Natural killer cell treated with Interleukin-12 subunit alpha and Interleukin-12 subunit beta and Interleukin-15 and Interleukin-18, amount 100 ng/mL, for 72 hours (primary cell): ENCODE measurements at places on chromosomes 4 and X.

- DNase-seq = peak; percentile 83
These were observed 31.6 kb upstream of the MRFAP1 start for GRCh38 chr4:6608758-6609414.

DNA sequence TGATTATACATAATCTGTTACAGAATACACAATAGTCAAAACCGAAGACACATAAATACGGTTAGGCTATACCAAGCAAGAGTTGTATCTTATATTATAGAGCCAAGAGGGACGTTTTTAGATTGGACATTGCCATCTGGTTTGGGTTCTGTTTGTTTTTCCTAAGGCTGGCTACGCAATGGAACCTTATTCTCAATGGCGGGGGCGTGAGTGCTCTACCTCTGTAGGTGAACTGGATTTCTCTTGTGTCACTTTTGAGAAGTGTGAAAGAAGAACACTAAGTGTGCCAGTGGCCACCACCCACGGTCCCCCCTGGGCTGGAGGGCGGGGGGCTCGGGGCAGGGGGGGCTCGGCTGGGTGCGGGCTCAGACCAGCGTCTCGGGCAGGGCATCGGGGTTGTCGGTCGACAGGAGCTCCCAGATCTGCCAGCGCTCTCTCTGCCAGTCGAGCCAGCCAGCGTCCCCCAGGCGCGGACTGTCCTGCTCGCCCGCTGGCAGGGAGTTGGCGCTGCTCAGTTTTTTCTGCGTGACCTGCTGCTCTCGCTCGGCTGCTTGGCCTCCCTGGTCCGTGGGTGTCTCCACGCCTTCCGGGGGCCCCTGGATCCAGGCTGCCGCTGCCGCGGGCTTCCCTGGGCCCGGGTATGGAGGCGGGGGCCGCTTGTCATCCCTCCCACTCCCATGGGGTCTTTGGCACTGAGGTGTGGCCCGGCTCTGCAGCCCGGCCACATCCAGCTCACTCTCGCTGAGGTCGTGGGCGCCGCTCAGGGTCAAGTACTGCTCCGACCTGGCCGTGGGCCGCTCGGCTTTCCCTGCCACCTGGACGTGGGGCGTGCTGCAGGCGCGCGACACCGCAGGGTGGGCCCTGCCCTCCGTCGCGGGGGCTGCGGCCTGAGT lies 27.6 kb downstream of the HCCS start:
- no peak for DNase-seq

- DNase-seq = no peak
These were observed 557 bp upstream of the ARHGEF6 start for GRCh38 chrX:136781180-136781797.

- DNase-seq = no peak
These were observed 71.9 kb upstream of the PRSS48 start for GRCh38 chr4:151204925-151205524.

DNA sequence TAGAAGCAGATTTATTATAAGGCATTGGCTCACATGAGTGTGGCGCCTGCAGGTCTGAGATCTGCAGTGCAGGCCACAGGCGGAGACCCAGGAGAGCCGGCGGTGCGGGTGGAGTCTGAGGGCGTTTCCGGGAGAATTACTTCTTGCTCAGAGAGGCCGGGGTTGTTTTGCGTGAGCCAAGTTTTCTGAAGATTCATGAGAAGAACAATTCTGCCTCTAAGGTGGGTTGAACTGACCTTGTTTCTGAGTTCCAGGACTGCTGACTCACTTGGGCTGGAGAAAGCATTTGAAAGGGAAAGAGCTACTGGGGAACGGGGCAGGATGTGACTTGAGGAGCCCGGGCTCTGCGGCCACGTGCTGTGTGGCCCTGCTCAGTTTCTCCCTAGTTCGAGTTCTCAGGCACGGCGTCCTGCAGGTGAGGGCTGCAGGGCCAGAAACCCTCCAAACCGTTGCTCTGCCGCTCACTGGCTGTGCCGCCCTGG lies 36.7 kb upstream of the SORCS2 start:
- DNase-seq = peak; percentile 31

DNA sequence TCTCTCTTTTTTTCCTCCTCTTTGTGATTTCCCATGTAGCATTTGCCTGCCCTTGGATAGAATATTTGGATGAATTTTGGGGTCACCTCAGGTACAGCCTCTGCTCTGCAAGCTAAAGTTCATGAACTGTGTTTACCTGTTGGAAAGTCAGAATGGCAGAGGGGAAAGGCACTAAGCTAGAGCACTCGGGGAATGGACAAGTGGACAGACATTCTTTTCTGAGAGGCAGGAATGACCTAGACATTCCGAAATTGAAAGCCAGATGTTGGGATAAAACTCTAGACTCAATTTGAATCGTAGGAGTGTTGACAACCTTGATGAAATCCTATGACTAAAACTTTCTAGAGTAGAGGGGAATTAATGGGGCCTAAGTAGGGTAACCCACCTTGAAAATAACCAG lies 56.1 kb downstream of the LUZP4 start:
- no peak for DNase-seq

- DNase-seq = no peak
These were observed 125.1 kb upstream of the STX18 start for GRCh38 chr4:4666693-4667621.

DNA sequence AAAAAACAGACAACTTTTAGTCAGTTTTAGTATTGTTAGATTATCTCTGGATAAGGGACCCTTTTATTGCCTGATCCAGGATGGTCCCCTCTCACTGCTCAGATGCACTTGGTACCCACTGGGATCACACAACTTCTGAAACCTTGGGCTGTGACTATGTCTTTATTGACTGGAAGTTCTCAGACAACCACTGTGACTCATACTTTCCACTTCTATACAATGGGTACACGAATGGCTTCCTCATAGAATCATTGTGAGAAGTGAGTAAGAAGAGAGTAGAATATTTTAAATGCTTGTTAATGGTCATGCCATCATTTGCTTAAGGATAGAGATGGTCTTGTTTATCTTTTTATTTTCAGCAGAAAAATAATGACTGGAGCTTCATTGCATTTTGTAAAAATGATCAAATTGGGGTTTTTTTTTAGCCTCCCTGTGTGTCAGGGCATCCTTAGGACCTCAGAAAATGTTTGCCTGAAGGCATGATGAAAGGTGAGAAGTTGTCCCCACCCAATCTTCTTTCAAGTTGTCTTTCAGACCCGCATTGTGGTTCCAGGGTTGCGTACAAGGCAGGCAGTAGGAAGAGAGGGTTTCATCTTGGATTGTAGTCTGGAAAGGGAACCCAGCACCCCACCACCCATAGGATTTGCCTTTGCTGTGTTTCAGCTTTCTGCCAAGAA lies 115.1 kb downstream of the CPEB2 start:
- DNase-seq = no peak

- no peak for DNase-seq
These were observed 46.0 kb downstream of the USP38 start for GRCh38 chr4:143230683-143231082.

DNA sequence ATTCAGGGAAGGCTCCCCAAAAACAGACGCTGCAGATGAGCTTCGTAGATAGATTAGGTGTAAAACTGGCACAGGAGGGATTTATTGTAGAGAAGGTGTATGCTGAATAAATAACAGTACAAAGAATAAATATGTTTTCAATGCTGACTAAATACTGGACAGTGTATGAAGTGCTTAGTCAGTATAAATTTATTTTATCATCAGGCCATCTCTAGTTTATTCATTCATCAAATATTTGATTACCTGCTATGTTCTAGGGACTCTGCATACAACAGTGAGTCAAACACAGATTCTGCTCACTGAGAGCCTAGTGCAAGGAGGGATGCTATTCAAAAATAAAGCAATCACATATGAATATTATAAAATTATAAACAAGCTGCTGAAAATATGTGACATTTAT lies 63.6 kb upstream of the TSPAN5 start:
- no peak for DNase-seq

DNA sequence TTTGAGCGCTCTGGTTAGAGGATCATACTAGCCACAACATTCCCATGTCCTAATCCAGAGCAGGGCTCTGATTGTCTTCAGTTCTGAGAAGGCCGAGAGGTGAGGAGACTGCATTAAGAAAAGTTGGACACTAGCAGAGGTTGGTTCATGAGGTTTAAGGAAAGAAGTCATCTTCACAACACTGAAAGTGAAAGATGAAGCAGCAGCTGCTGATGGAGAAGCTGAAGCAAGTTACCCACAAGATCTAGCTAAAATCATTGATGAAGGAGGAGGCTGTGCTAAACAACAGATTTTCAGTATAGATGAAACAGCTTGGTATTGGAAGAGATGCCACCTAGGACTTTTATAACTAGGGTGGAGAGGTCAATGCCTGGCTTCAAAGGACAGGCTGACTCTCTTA lies 36.8 kb downstream of the RAP1GDS1 start:
- no peak for DNase-seq

GRCh38 chr4:8376361-8377102 lies 64.0 kb downstream of the ACOX3 start:
- peak; percentile 53 for DNase-seq

- no peak for DNase-seq
These were observed 43.9 kb upstream of the MTMR1 start for GRCh38 chrX:150649096-150649870.

DNA sequence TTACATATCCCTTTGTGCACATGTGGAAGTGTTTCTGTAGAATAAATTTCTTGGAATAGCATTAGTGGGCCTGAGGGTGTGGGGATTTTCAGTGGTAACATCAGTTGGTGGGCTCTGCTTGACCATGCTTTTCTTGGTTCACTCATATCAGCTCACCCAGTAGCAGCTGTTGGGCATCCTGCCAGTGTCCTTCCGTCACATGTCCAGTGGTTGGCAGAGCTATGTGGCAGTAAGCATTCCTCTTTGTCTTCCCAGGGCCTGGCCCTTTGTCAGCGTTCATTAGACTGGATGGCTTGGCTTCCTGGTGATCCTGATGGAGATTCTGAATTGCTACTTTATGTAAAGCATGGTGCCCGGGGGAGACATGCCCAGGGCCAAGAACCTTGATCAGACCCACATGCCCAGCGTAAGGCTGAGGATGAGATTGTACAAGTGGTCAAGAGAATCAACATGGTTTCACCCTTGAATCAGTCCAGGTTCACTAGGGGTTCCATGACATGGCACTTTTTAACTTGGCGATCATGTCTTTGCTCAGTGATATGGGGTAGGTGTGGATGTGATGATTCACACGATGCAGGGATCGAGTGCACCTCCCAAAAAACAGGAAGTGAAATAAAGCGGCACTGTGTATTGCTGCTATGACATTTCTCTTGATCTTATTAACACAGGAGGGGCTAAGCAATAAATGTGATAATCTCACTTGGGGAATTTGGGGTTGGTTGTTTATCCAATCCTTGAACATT lies 72.1 kb upstream of the IGFBP7 start:
- DNase-seq = no peak

- DNase-seq = no peak
These were observed 27.9 kb downstream of the SLC4A4 start for GRCh38 chr4:71366766-71367165.

- no peak for DNase-seq
These were observed 82.9 kb downstream of the STOX2 start for GRCh38 chr4:183987987-183988392.

DNA sequence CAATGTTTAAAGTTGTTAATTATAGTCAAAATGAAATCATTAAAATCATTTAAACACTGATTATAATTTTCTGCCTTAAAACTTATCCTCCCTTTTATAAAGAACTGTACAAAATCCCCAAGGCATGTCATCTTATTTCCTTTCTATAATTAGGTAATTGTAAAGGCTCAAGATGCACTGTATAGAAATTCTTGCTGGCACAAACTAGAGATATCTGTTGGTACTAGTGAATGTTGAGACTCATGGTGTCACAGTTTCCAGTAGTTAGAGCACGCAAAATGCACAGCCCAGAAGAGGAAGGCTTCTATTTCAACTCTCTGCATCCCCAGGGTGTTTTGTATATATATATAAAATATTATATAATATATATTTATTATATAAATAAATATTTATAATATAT lies 22.7 kb upstream of the PLA2G12A start:
- no peak for DNase-seq

DNA sequence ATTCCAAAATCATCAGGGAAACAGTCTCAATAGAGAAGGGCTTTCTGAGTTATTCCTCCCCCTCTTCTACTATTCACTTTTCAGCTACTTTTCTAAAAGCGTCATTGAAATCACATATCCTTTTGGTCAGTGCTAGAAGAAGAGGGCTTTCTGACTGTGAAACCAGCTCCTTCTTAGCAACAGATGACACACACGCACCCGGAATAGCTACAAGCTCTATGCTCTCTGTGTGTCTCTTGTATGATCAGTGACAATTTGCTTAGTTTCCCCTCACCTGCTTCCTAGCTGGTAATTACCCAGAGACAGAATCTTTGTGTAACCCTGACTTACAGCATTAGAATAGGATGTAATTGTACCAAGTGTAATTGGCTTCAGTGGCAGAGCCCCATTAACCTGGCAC lies 268.1 kb upstream of the SLITRK2 start:
- no peak for DNase-seq

DNA sequence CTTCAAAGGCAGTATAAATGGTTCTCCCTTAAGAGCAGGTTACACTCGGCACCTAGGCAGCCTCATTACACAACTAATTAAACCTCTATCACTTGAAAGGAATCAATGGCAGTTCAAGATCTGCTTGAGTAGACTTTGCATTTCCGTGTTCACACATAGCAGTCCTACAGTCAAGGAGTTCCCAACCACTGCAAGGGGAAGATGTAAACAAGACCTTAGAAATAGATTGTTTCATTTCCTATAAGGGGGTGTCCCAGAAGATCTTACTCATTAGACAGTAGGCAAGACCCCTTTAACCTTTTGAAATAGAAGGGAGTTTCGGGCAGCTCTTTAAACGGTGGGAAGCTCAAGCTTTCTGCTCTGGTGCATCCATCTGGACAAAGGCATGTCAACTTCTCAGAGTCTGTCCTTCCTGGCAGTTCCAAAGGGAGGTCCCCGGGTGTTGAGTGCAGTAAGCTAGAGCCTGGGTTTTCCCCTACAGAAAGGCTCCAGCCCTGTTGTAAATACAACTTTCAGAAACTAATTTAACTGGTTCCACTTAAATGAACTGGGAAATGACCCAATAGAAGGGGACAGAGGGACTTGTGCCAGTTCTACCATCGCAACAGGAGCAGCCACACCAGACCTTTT lies 150.8 kb downstream of the RBMX2 start:
- DNase-seq = no peak

- no peak for DNase-seq
These were observed 12.3 kb downstream of the UGDH start for GRCh38 chr4:39514888-39515401.

GRCh38 chr4:75432683-75433082 lies 81.5 kb downstream of the RCHY1 start:
- no peak for DNase-seq
